ENCODE measurements at places on chromosomes 16 and 17.
A peak's percentile ranks its signal among the peaks of the same experiment; 100 is the strongest.

GRCh38 chr17:2362016-2362415 lies 24.7 kb downstream of the SGSM2 start:
- DNase-seq = no peak

DNA sequence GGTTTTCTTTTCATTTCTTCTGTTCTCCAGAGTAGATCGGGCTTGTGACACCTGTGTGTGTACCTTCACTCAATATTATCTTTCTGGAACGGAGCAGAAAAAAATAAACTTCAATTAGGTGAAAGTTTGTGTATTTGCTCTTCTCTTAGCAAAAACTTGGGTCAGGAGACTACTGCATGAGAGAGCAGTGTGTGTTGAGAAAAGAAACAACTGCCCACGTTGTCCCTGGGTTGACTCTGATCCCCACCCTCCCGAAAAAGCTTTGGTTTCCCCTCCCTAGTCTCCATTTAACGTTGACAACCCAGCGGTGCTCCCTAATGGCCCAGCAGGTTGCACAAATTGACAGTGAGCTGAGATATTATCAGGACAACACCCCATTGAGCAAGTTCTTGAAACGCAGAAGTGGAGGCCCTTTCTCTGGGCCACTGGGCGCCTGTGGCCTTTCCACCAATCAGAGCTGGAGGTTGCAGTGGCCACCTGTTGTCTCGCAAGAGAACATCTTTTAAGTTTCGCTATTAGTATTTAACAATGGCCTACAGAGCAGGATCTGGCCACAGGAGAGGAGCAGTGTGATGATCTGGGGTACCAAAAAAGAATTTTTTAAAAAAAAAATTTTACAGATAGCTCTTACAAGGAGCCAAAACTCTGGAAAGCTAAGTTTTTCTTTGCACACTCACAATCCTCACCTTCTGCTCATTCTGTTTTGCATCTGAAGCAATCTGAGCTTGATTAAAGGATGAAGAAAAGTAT lies 1.5 kb upstream of the TOX3 start:
- DNase-seq = no peak

- peak; percentile 77 for DNase-seq
Observed at GRCh38 chr17:47203984-47204721, 5.0 kb upstream of the MYL4 start.

DNA sequence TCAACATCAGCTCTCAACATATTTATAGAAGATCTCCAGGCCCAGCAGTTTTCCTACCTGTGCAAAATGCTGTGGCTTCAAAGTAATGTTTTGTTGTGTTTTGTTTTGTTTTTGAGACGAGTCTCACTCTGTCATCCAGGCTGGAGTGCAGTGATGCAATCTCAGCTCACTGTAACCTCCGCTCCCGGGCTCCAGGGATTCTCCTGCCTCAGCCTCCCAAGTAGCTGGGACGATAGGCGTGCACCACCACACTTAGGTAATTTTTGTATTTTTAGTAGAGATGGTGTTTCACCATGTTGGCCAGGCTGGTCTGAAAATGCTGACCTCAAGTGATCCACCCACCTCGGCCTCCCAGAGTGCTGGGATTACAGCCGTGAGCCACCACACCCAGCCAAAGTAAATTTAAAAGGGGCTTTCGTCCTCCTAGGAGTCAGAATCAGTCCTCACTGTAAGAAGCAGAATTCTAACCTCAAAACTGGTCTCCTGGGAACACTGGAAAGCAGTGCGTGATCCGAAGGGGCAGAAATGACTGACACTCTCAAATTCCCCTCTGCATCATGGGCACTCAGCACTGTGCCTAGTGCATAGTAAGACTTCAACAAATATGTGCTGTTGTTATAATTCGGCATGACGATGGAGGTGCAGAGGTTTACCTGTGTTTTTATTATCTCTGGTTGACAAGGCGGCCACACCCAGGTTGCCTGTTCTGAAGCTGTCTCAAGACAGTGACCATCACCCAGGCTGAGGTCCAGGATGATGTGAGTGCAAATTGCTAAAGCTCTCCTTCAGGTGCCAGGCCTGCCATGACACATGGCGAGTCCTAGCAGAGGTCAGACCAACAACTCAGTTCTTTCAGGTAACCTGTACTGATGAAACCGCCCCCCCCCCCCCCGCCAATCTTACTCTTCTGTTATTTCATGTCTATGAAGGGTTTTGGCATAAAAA lies 59.8 kb downstream of the ADCY9 start:
- DNase-seq = no peak

DNA sequence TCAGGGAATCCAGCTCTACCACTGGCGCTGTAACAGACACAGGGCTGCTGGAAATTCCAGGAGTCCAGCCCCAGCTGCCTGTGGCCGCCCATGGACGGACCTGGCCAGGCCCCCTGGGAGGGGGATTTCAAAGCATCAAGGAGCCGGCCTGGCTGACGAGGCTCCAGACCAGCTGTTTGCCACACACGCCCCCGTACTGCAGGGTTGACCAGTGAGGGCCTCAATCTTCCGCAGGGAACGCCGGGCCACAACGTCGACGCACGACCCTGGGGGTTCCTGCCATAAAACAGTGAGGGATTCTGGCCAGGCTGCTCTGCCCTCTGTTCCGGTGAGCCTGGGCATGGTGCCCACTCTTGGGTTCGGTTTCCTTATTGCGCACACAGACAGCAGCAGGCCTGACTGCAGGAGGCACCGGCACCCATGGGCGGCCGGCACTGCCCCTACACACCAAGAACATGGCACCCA lies 3.7 kb downstream of the LMF1 start:
- no peak for DNase-seq

- no peak for DNase-seq
Observed at GRCh38 chr16:64434526-64435069, 687.3 kb downstream of the CDH11 start.

GRCh38 chr17:76824093-76824492 lies 44.1 kb upstream of the MGAT5B start:
- no peak for DNase-seq

- DNase-seq = no peak
Observed at GRCh38 chr17:279776-280175, 72.8 kb downstream of the RPH3AL start.

- no peak for DNase-seq
Observed at GRCh38 chr16:87350681-87351319, 32.8 kb downstream of the FBXO31 start.

DNA sequence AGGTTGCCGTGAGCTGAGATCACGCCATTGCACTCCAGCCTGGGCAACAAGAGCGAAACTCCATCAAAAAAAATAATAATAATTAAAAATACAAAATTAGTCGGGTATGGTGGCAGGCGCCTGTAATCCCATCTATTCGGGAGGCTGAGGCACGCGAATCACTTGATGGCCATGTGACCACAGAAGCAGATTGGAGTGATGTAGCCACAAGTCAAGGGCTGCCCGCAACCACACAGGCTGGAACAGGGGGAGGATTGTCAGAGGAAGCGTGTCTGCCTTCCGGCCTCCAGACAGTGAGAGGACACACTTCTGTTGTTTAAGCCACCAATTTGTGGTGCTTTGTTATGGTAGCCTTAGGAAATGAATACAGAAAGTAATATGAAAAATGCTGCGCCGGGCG lies 11.8 kb upstream of the NAGS start:
- DNase-seq = no peak

GRCh38 chr17:15952048-15952532 lies 7.2 kb downstream of the ADORA2B start:
- no peak for DNase-seq

DNA sequence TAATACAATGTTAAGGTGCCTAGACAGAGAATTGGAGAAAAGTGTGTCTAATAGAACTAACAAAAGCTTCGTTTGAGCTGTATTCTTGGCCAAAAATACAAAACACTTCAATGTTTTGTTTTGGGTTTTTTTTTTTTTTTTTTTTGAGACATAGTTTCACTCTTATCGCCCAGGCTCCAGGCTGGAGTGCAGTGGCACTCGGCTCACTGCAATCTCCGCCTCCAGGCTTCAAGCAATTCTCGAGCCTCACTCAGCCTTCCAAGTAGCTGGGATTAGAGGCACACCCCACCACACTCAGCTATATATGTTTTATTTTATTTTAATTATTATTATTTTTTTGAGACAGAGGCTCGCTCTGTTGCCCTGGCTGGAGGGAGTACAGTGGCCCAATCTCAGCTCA lies 38.3 kb upstream of the CARMIL2 start:
- DNase-seq = no peak

GRCh38 chr17:81635431-81635830 lies 1.5 kb downstream of the NPLOC4 start:
- no peak for DNase-seq

GRCh38 chr17:4693416-4693815 lies 10.5 kb downstream of the PELP1 start:
- DNase-seq = no peak

- DNase-seq = peak; percentile 7
Observed at GRCh38 chr17:40791787-40792436, 7.8 kb downstream of the KRT28 start.

GRCh38 chr16:66429290-66429962 lies 2.3 kb downstream of the BEAN1 start:
- no peak for DNase-seq

DNA sequence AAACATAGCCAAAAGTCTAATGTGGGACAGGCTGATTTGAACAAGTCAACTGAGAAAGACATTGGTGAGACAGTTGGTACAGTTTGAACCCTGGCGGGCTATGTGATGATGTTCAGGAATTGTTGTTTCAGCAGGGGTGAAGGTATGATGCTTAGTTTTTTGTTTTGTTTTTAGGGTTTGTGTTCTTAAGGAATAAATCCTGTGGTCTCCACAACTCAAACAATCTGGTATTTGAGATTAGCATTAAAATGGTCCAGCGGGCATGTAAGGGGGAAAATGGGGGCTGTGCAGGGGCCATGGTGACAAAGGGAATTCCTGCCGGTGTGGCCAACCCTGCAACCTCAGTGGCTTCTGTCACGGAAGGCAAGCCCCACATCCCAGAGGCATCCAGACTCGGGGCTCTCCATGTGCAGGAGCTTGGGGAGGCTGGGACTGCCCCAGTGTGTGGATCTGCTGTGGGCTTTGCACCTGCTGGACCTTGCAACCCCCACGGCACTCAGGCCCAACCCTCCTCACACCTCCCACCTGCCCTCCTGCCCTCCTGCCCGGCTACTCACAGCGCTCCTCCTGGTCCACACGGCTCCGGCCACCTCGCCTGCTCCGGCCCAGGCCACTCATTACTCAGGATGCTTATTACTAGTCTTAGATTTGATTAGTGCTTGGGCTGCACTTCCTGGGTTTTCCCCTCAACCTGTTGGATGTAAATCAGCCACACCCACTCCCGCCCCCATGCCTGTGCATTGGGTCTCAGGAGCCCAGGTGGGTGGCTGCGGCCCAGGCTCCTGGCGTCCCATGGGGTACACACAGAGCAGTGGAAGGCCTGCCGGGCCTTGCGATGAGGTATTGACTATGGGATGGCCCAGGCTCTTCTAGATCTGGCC lies at the start of gene TNFRSF13B:
TNFRSF13B (minus strand) TSS at position 661 of the 881 bp plus-strand sequence; CDS start at position 618, 43 bp downstream.
- no peak for DNase-seq

GRCh38 chr17:83161298-83162034 lies 82.1 kb downstream of the METRNL start:
- no peak for DNase-seq

DNA sequence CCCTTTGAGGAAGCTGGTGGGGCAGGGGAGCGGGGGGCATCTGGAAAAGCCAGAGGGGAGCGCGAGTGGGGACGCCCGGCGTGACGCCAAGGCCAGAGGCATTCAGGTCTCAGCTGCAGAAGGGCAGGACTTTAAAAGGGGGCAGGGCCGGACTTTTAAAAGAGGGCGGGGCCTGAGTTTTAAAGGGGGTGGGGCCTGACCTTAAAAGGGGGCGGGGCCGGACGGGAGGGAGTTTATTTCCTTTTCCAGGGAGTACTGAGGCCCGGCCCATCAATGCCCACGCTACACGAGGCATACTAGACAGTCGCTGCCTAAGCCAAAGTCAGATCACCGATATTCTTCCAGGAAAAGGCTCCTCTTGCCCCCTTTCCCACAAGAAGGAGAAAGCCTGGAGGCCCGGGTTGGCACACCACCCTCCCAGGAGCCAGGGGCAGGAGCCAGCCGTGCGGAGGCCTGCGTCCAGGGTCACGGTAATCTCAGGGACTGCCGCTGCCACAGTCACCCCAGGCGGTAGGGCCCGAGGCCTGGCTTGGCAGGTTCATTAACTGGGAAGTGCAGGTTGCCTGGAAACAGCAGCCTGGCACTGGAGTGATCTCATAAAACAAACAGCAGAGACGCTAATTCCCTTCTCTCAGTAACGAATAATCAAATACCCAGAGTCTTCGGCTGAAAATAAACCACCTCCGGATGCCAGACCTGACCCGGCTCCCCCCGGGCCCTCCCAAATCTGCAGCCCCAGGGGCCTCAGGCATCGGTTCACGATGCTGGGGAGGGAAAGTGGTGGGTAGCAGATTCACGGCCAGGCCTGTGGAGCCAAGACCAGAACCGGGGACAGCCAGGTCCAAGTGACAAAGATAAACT lies 90.7 kb downstream of the TIMM22 start:
- DNase-seq = no peak

DNA sequence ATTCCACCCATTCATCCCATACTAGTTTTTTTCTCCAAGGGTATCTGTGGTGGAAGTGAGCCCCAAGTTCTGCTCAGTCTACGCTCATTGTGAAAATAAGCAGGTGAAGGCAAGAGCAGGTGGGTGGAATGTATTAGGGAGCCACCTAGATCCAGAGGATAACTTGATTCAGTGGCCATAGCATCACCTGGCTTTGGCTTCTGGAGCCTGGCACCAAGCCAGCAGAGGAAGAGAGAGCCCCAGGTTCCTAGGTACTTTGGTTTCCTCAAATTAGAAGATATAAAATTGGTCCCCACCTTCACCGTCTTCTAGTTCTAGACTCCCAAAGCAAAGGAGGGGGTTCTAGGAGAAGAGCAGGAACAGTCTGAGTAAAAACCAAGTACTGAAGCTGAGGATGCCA lies 4.1 kb downstream of the FXR2 start:
- DNase-seq = no peak

DNA sequence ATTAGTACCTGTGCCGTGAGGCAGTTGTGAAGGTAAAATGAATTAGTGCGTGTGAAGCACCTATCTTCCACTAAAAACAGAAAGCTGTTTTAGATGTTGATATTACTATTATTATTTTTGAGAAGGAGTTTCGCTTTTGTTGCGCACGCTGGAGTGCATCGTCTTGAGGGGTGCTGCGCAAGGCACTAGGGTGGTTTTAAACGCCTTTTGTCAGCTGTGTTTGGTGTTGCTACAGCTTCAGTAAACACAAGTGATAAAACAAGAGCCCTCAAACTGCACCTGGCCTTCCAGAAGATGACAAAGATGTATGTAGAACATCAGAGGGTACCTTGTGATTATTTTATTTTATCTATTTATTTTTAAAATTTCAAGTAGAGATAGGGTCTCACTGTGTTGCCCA lies 38.2 kb downstream of the PLCG2 start:
- peak; percentile 93 for DNase-seq

DNA sequence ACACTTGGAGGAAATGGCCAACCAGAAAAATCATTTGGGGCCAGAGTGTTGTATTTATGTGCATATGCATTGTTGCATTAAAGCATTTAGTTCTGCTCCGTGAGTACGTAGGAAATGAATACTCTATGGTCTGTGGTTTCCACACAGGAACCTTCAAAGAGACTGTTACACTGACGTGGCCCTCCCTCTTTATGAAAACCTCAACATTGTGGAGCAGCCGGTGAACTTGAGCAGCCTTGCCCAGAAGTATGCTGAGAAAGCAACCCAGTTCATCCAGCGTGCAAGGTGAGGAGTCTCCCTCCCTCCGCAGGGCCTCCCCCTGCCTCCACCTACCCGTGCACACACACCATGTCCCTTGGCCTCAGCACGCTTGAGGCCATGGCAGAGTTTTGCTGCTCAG lies 65.2 kb downstream of the ARSG start:
- DNase-seq = peak; percentile 31

- DNase-seq = no peak
Observed at GRCh38 chr17:78753316-78754250, 28.5 kb downstream of the CYTH1 start.

GRCh38 chr17:50542795-50543774 lies 3.9 kb upstream of the SPATA20 start:
- no peak for DNase-seq
